Left lobe of liver (tissue), 2 donors: ENCODE measurements at places on chromosomes 3 and 15.

- DNase-seq = no peak
Observed at GRCh38 chr3:110344897-110345767, 726.5 kb upstream of the NECTIN3 start.

- no peak for DNase-seq
Observed at GRCh38 chr3:160180581-160181216, 44.5 kb upstream of the C3orf80 start.

DNA sequence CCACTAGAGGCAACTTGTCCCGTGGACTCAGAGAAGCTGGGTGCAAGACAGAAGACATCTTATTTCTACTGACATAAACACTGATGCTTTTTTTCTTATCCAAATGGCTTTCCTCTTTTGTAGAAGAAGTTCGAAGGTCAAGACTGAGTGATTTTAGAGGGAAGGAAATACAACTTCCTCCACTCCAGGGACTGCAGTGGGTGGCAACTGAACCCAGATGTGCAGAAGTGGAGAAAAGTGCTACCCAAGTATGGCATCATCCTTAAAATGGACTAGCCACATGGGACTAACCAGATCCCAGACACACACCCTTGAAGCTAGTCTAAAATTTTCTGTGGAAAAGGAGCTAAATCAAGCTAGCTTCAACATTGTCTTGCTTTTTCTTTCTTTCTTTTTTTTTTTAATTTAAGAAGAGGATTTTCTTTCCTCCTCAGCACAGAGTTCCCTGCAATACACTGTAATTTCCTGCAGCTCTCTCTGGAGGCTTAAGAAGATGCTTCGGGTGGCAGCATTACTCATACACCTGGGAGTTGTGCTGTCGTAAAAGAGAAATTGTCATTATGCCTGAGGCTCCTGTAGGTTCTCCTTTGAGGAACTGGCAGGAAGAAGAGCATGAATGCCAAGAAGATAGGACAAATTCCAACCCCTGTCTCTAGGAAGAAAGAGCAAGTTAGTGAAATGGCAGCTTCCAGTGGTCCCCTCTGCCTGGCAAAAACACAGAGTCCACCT is 3.8 kb upstream of the FRMD4B start:
- no peak for DNase-seq

DNA sequence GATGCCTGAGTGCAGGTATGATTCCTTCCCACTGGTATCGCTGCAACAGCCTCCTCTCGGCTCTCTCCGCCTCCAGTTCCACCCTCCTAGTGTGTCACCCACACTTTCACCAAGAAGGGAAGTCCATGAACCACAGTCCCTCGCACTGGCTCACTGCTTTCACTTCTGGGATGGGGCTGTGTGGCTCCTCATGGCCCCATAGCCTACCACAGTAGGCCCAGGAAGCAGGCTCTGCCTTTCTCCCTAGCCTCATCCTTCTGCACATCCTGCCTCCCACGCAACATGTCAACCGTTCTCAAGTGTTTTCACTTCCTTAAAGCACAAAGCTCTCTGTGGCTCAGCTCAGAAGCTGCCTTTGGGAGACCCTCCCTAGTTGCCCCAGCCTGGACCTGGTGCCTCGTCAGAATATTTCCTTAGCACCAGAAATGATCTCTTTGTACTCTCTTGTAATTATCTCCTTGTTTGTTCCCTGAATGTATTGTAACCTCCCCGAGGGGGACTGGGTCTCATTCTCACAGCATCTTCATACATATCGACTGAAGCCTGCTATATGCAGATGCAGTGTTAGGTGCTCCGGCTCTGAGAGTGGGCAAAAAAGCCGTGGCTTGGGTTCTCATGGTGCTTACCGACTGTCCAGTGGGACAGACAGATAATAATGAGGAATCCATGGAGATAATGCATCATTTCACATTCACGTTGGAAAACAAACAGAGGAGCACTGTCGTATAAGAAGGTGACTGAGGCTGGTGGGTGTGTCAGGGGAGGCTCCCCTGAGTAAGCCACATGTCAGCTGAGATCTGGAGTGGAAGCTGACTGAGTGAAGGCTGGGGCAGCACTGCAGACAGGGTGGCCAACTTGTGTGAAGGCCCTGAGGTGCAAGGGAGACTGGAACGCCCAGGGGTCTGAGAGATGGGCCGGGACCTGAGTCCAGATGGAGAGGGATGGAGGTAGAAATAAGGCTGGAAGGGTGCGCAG is 107.1 kb downstream of the DGKG start:
- DNase-seq = no peak

DNA sequence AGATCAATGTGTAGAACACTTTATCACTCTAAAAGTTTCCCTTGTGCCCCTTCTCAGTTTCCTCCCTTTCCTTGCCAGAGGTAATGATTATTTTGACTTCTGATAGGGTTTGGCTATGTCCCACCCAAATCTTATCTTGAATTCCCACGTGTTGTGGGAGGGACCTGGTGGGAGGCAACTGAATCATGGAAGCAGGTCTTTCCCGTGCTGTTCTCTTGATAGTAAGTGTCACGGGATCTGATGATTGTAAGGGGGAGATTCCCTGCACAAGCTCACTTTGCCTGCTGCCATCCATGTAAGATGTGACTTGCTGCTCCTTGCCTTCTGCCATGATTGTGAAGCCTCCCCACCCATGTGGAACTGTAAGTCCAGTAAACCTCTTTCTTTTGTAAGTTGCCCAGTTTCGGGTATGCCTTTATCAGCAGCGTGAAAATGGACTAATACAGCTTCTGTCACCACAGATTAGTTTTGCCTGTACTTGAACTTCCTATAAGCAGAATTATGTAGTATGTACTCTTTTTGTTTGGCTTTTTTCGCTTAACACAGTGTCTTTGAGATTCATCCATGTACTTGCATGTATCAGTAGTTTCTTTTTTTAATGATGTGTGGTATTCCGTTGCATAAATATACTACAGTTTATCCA is 7.2 kb downstream of the FEM1B start:
- DNase-seq = no peak

GRCh38 chr15:33292717-33293307 is 18.0 kb upstream of the RYR3 start:
- peak; percentile 51 for DNase-seq

- DNase-seq = peak; percentile 50
Observed at GRCh38 chr3:45225465-45226205, 452 bp downstream of the TMEM158 start.

GRCh38 chr3:10277115-10277625 is 15.6 kb downstream of the GHRL start:
- DNase-seq = no peak

DNA sequence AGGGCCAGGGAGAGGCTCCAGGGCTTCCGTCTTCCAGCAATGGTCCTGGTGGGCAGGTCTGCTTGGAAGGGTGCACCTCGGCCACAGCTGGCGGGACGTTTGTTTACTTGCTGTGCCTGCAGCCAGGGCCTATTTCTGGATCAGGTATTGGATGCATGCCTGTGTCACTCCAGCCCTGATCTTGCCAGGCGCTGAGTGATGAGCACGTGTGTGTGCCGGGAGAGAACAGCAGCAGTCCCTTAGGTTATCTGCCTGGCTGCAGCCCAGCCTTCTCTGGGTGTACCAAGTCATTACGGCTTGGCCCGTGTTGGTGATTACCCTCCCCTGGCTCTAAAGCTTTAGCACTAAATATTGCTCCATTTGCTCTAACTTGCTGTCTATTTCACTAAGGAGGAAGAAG is 14.9 kb downstream of the CCDC32 start:
- peak; percentile 98 for DNase-seq

DNA sequence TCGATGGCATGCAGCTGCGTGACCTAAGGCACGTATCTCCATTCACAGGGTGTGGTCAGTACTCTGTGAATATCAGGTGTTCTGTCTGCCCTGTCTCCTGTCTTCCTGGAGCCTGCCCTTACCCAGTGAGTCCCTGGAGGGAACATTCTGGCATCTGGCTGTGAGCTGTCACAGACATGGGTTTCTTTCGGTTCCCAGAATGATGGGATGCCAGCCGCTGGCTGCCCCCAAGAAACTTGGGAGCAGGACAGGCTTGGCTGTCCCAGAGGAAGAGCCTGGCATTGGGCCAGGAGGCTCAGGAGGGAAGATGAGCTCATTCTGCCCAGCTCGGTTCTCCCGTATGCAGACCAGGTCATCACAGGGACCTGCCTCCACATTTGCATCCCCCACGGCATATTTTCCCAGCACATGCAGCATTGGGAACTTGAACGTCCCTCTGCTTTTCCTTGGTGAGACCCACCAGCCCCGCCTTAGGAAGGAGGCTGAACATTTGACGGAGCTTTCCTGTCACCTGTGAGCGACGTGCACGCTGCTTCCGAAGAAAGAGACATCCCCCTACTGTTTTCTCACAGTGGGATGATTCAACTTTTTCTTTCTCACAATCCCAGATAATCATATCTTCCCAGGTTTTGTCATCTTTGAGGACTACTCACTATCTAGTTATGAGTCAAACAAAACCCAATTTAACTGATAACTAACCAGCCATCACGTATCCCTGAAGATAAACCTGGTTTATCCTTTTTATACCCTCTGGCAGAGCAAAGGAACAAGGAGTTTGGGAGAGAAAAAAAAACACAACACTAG is 22.0 kb upstream of the PGPEP1L start:
- DNase-seq = no peak

GRCh38 chr3:70832834-70833205 is 520.4 kb upstream of the MDFIC2 start:
- DNase-seq = no peak

- no peak for DNase-seq
Observed at GRCh38 chr3:101703169-101703568, 16.7 kb upstream of the RPL24 start.

- no peak for DNase-seq
Observed at GRCh38 chr3:58672451-58672850, 5.9 kb upstream of the FAM3D start.

DNA sequence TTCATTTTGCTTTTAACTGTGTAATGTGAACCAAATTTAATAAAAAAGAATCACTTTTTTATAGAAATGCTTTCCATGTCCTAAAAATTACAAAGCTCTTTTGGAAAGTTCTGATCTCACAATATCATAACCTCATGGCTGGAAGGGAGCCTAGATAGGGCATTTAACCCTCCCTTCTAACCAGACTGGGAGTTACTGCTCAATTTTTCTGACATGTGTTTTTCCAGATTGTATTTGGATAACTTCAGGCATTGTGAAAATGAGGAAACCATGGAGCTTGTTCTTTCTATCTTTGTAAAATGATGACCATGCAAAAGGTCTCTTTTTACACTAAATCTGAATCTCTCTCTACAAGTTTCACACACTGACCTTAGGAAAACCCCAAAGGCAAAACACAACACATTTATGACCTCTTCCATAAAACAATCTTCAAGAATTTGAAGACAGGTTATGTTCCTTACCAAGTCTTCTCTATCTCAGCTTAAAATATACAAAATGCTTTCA is 508.8 kb downstream of the DIPK2A start:
- no peak for DNase-seq

- DNase-seq = peak; percentile 73
Observed at GRCh38 chr15:58227706-58228543, 89.7 kb downstream of the AQP9 start.

DNA sequence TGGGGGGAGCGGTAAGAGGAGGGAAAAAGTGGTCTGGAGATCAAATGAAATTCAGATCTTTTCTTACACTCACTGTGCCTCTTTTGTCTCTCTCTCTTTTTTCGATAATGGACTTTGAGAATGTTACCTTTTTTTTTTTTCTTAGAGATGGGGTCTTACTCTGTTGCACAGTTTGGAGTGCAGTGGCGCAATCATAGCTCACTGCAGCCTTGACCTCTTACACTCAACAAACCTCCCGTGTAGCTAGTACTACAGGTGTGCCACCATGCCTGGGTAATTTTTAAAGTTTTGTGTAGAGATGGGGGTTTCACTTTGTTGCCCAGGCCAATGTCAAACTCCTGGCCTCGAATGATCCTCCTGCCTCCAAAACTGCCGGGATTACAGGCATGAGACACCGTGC is 15.6 kb downstream of the ABHD5 start:
- DNase-seq = no peak

- DNase-seq = no peak
Observed at GRCh38 chr3:134326760-134327593, 47.3 kb downstream of the AMOTL2 start.
